ENCODE measurements at places on chromosomes 11 and 22.

- DNase-seq = no peak
These were observed 12.9 kb downstream of the ROBO3 start for GRCh38 chr11:124877910-124878758.

GRCh38 chr11:64181506-64182411 lies 4.2 kb upstream of the STIP1 start:
- no peak for DNase-seq

DNA sequence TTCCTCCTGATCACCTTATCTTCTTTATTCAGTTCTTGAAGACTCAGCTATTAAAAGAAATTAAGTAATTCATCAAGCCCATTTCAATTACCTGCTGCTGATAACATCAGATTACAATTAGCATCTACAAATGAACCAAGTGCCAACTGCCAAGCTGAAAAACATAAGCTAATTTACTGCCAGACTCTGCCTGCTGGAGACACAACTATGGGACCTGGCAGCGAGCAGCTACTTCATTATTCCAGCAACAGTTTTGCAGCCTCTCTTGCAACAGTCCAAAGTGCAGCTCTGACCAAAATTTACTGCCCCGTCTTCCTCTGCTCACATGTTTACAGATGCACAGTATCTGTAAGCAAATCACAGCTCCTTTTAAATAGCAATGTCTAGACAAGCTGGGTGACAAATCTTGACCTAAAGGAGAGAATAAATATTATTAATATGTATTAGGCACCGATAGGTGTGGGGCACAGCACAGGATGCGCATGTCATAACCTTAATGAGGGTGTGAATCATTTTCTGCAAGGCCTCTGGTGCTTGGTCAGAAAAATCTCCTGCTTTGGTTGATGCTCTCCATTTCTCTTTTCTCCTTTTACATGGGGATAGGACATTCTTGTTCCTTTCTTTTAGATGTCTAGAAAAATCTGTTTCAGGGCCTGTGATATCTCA lies 232.2 kb upstream of the PITPNB start:
- no peak for DNase-seq

DNA sequence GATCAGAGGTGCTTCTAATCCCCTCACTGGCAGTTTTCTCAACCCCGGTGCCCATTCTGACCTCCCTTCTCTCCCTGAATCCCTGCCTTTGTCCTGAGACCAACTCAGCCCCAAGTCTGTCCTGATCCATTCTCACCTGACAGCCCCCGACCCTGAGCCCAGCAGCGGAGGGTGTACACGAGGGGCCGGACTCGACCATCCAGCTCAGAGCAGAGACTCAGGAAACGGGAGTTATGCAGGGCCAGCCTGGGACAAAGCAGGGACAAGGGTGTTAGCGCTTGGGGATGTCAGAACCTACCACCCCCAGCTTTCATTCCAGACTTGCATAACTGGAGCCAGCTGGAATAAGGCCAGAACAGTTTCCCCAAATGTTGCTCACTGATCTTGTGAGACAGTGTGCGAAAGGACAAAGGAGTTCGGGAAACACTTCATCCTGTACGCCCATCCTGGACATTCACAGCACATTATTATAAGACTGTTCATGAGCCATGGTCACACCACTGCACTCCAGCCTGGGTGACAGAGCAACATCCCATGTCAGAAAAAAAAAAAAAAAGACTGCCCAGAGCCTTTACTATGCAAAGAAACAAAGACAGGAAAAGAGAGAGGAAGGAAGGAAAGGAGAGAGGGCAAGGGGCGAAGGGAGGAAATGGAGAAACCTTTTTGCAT lies 3.5 kb upstream of the EEF1G start:
- DNase-seq = no peak

DNA sequence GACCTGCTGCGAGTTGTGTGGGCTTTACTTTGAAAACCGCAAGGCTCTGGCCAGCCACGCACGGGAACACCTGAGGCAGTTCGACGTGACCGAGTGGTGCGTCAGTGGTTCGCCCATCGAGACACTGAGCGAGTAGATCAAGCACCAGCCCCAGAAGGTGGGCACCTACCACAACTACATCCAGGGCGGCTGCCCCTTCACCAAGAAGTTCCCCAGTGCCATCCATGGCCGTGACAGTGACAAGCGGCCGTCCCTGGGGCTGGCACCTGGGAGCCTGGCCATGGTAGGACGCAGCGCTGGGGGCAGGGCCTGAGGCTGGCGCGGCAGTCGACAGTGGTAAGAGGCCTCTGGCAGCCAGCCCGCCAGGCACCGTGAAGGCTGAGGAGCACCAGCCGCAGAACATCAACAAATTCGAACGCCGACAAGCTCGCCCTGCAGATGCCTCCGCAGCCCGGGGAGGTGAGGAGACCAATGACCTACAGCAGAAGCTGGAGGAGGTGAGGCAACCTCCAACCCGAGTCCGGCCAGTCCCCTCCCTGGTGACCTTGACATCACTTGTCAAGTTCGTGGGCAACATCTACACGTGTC lies 545.2 kb upstream of the CCDC179 start:
- DNase-seq = no peak

- DNase-seq = peak; percentile 52
These were observed 15.9 kb downstream of the IL10RA start for GRCh38 chr11:118002010-118002540.

GRCh38 chr11:70174547-70175235 lies 28.4 kb upstream of the FADD start:
- DNase-seq = no peak

- no peak for DNase-seq
These were observed 1.4 kb downstream of the TNKS1BP1 start for GRCh38 chr11:57323167-57323854.

- DNase-seq = no peak
These were observed 20.0 kb downstream of the THY1 start for GRCh38 chr11:119403021-119403420.

DNA sequence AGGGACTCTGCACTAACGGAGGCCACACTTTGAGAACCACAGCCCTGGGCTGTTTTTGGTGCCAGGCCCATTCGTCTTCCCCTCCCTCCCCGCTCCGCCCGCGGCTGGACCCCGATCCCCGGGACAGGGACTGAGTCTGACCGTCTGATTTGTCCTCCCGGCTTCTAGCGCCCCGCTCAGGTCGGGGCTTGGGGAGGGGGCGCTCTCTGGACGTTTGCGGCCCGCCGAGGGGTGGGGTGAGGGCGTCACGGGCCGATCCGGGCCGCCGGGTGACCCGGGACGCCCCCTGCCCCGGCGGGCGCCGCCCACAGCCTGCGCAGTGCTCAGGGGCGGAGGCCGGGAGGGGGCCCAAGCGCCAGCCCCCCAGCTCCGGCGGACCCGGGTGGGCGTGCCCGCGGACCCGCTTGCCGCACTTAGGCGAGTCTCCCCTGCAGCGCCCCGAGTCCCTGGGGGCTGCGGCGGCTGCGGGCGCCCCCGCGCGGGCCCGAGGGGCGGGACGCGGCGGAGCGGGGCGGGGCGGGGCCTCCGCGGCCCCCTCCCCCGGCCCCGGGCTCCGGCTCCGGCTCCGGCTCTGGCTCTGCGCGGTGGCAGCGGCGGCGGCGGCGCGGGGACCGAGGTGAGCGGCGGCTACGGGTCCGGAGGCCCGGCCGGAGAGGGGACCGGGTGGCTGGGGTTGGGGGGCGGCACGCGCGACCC lies 33.7 kb upstream of the PRR5 start:
- peak; percentile 43 for DNase-seq

GRCh38 chr11:85710917-85711316 lies 24.9 kb upstream of the CCDC89 start:
- DNase-seq = no peak

DNA sequence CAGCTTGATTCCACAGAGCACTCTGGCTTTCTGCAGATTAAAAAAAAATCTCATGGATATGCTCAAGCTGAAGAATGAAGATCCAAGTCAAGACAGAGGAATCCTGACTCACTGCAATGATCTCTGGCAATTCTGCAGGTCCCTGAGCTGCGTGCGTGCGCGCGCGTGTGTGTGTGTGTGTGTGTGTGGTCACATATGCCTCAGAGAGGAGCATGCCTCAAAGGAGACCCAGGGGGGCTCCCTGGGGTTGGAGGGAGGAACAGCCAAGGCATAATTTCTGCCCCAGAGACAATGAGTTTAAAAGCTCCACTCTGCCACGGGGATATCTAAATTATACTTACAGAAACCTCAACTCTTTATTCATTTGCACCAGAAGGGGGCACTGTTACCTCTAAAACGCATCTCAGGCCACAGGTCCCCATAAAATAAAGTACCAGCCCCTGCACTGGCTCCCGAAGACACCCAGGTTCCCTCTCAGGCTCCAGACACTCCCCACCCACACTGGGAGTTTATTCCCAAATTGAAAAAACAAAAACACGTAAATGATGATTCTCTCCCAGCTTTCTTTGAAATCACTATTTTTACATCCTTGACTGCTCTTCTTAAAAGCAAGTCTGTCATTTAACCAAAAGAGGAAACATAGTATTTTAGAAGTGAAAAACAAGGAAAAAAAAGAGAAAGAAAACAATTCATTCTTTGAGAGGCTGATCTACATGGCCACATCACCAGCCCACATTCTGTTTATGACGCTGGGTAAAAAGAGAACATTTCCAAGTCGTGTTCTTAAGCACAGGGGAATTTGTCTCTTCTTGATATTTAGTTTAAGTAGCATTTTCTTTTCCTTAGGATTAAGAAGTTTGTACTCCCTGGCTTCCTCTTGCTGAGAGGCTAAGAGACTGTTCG lies 401.0 kb downstream of the LARGE1 start:
- no peak for DNase-seq

DNA sequence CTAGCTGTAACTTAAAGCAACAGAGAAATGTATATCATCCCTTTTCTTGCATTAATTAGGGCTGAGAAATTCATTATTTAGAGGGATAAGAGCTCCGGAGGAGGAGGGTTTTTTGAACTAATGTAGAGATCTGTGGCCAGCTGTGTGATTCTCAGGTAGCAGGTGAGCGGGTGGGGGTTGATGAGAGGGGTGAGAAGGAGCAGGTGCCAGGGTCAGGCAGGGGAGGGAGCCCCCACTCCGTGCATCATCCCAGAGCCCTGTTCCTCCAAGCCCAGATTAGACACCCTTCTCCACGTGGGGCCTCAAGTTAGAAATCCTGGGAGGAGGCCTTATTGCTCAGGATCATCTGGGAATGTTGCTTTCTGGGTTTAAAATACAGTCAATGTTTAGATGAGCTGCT lies 24.9 kb downstream of the ZBTB16 start:
- no peak for DNase-seq

- no peak for DNase-seq
These were observed 19.2 kb downstream of the THAP12 start for GRCh38 chr11:76361776-76362175.

GRCh38 chr11:121613724-121614123 lies 161.0 kb upstream of the SORL1-AS1 start:
- no peak for DNase-seq

- no peak for DNase-seq
These were observed 13.5 kb upstream of the MTMR2 start for GRCh38 chr11:95937358-95937757.

- DNase-seq = no peak
These were observed 9.6 kb upstream of the TP53I11 start for GRCh38 chr11:44960200-44960845.

GRCh38 chr11:112174789-112175598 lies at the start of gene BCO2:
Gene BCO2, plus strand, starts transcription at chr11:112175512. Its CDS starts 90 bp downstream, at chr11:112175602.
- DNase-seq = peak; percentile 0

DNA sequence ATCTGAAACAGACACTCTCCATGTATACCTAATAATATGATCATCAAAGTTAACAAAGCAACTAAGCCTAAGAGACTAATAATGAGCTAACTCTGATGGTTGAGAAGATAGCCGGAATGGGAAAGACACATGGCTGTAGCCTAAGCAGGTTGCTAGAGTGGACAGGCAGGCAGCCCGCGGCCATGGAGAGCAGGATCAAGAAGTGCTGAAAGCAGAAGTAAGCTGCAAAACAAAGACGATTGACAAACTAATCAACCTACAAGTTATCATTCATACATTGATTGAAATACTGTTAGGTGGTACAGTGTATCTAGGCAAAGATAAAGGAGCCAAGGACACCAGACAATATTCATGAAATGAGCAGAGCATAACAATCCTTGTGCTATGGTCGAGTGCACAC lies 29.3 kb downstream of the SLN start:
- DNase-seq = no peak

DNA sequence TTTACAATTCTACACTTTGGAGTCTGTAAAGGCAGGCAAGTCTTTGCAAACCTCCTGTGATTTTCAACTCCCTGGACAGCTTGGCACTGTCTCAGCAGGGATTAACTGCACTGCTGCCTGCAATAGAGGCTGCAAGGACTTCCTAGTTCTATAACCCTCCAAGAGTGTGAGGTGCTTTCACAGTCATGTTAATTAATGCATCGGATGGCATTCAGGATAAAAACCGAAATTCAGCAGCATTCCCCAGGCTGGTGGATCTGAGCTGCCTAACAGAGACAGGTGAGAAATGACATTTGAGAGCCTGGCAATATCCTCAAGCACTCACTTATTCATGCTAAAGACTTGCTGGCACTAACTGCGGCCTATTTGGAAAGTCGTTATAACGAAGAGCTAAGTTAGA lies 85.0 kb downstream of the LARGE1 start:
- DNase-seq = no peak

GRCh38 chr11:62930157-62930556 lies 9.0 kb upstream of the CHRM1 start:
- DNase-seq = no peak

DNA sequence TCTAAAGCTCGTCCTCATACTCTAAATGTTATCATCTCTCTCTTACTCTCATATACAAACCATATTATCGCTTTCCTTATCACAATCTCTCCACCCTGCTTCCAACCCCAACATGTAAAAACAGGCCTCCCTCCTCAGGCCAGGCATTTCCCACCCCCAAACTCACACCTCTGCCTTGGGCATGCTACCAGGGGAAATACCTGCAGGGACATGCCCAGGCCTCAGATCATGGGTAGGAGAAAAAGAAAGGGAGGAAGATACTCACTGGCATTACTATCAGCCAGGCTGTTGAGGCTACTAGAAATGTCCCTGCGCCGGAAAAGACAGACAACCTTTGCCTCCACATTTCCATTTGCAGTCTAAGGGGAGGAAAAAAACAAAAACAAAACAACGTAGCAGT lies 1.8 kb downstream of the MTA2 start:
- DNase-seq = peak; percentile 14

DNA sequence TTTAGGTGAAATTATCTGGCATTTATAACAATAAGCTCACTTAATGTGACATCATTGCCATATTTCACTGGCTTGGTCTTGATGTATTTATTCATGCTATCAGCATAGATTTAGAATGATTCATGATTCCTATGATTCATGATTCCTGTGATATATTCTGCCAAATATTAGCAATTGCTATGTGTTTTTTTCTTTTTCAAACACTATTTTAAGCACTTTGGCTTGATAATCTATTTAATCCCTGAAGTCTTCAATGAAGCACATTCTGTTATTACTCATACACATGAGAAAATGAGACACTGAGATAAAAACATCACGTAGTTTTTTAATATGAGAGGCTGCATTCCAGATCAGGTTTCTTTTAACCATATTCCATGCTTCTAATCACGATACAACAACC lies 78.5 kb downstream of the LUZP2 start:
- no peak for DNase-seq

- DNase-seq = no peak
These were observed 5.2 kb downstream of the ACP2 start for GRCh38 chr11:47243454-47243853.

- DNase-seq = no peak
These were observed 64.7 kb upstream of the CCND1 start for GRCh38 chr11:69576069-69576782.

GRCh38 chr11:102325088-102325487 lies 7.8 kb downstream of the BIRC3 start:
- no peak for DNase-seq
